ENCODE measurements at places on chromosomes 1 and 21.

DNA sequence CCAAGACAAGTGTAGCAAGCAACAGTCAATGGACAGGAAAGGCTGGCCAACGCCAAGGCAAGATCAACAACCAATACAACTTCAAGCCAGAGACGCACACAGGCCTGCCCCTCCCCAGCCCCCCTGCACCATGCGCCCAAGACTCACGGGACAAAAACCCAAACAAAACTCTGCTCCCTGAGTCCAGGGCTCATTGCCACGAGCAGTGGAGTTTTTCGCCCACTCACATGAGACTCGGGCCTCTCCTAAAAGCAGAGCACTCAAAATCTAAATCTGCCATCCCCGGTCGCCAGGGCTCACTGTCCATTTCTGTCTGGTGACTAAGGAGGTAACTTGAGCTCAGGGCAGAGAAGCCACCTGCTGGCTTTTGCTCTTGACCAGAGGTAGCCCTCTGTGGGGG lies 174.8 kb downstream of the CLIC6 start:
- ATAC-seq: no peak

DNA sequence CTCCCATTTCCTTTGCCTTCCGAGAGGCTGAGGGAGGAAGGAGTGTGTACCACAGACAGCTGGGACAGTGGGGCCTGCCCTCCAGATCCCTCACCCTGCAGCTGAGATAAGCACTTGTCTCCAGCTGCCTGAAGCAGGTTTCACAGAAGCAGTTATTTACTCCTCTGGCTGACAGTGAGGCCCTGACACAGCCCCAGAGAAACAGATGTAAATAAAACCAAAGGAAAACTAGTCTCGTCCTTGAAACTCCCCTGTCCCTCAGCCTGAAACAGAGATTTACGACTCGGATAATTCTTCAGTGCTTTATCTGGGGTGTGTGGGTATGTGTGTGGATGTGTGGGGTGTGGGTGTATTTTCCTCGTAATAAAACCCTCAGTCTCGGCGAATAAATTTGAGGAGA lies 181.1 kb downstream of the IGSF21 start:
- no peak for ATAC-seq

DNA sequence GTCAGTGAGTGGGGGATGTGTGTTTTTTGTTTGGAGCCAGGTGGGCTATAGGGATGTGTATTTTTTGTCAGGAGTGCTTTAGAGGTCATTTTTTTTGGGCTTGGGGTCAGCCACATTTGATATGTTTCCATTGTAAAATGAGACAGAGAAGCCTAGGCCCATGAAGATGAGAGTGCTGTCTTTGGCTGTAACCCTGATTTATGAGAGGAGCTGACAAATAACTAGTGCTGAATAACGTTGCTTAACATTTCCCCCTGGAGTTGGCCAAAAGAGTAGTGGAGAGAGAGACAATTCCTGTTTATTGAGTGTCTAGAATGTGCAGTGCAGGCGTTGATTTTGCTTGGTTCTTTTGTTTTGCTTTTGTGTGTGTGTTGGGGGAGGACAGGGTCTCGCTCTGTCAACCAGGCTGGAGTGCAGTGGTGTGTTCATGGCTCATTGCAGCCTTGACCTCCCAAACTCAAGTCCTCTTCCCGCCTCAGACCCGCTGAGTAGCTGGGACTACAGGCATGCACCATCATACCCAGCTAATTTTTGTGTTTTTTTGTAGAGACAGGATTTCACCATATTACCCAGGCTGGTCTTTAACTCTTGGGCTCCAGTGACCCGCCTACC lies 64.7 kb downstream of the S1PR1 start:
- ATAC-seq: no peak

DNA sequence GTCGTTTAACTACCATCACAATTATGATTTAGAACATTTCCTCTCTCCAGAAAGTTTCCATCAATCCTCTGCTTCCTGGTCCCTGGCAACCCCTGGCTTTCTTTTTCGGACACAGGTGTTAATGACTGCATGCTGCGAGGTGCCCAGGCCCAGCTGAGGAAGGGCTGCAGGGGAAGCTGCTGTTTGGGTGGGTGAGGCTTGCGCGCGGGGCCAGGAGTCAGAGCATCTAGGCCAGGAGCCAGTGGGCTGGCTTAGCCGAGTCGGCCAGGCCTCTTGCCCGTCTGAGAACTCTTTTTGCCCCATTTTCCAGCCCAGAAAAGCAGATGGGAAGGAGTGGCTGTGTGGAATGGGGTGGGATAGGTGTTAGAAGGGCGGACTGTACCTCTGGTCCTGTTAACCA lies 51.5 kb downstream of the NAV1 start:
- no peak for ATAC-seq

DNA sequence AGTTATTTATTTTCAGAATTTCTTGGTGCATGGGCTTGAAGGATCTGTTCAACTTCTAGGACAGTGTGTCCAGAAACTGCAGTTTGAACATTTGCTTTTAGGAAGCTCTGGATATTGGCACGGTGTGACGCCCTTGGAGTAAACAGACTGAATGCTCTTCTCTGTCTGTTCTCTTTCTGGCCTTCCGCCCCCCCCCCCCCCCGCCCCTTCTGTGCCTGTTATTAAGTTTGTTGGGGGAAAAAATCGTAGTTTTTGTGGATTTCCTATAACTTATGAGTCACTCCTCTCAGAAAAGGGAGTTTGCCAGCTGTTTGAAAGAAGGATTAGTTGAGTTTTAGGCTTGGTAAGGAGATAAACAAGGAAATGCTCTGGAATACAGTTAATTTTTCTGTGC lies 1.2 kb downstream of the KCTD3 start:
- no peak for ATAC-seq

DNA sequence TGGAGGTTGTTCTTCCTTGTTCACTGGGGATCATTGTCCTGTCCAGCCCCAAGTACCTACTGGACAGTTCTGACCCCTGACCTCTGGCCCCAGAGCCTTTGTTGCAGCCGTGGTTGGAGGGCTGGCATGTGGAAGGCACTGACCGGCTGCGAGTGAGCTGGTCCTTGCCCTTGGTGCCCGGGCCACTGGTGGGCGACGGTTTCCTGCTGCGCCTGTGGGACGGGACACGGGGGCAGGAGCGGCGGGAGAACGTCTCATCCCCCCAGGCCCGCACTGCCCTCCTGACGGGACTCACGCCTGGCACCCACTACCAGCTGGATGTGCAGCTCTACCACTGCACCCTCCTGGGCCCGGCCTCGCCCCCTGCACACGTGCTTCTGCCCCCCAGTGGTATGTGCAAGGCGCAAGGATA lies 11.4 kb downstream of the TIE1 start:
- ATAC-seq: no peak

DNA sequence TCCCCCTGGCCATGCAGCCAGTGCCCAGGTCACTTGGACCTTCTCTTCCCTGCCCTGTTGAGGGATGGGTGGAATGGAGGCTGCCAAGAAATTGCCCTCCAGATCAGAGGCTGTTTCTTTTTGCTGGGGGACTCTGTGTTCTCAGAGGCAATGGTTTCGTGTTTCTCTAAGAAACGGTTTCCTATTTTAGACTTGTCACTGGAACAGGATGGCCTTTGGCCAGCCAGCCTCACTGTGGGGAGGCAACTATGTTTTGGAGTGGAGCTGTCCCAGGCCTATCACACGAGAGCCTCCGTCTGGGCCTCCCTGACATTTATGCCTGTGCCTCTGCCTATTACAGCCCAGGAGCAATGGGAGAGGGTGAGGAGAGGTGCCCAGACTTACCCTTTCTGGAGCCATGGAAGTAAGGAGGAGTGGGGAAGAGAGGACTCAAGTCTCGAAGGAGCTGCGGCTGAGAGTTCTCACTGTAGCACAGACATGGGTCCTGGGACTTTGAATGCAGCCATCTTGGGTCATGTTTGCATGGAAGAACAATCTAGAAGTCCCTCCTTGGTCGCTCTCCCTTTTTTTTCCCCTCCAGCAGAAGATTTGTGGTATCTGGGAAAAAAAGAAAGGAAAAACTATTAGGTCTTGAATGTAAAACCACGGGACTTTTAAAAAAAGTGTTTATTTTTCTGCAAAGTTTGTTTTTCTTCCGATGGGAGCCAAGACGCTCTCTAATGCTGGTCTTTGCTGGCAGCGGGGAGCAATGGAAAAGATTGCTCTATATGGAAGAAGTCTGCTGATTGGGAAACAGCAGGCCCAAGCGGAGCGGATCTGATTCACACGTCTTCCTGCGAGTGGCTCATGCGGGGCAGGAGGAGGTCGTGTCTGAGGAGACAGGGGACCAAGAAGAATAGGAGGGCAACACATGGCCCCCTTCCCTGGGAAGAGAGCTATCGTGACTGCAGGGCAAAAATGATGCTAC lies 219.2 kb downstream of the FOXD2 start:
- ATAC-seq: no peak

DNA sequence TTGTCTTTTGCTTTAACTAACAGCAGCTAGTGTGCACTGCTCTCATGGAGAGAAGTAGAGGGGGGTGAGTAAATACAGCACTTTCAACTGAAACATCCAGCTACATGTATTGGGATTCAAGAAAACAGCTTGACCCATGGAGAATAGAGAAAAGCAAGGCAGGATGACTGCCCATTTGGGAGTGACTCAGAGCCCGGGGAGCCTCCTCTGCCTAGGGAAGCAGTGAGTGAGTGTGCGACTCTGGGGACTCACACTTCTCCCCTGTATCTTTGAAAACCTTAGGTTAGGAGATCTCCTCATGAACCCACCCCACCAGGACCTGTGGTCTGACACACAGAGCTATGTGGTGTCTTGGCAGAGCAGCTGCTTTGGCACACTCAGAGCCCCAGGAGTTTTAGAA lies 82.0 kb upstream of the PTGFR start:
- ATAC-seq: no peak

All from activated CD4-positive, CD25-positive, alpha-beta regulatory T cell treated with anti-CD3 and anti-CD28 coated beads, Interleukin-2, amount 50 U/mL, for 24 hours (primary cell).